ENCODE measurements at places on chromosomes 6 and 20.

- no peak for DNase-seq
Observed at GRCh38 chr6:106666282-106667021, 37.1 kb downstream of the QRSL1 start.

- DNase-seq, result peak; percentile 69
Observed at GRCh38 chr20:62500237-62500864, 24.6 kb upstream of the GATA5 start.

GRCh38 chr6:135180542-135181332, at the start of gene MYB:
TSS of gene MYB (plus strand) at chr6:135181308. CDS start at chr6:135181514, 206 bp downstream.
- peak; percentile 44 for DNase-seq

- DNase-seq, result no peak
Observed at GRCh38 chr6:15924893-15925292, 204.0 kb upstream of the MYLIP start.

- DNase-seq, result no peak
Observed at GRCh38 chr6:70327036-70327435, 24.2 kb upstream of the COL9A1 start.

GRCh38 chr6:106186172-106186571, 100.0 kb downstream of the PRDM1 start:
- DNase-seq, result no peak

- no peak for DNase-seq
Observed at GRCh38 chr6:132659082-132659481, at the start of gene TAAR1. TSS of gene TAAR1 (minus strand) at chr6:132659182. CDS start at chr6:132646003, 13,179 bp downstream.

DNA sequence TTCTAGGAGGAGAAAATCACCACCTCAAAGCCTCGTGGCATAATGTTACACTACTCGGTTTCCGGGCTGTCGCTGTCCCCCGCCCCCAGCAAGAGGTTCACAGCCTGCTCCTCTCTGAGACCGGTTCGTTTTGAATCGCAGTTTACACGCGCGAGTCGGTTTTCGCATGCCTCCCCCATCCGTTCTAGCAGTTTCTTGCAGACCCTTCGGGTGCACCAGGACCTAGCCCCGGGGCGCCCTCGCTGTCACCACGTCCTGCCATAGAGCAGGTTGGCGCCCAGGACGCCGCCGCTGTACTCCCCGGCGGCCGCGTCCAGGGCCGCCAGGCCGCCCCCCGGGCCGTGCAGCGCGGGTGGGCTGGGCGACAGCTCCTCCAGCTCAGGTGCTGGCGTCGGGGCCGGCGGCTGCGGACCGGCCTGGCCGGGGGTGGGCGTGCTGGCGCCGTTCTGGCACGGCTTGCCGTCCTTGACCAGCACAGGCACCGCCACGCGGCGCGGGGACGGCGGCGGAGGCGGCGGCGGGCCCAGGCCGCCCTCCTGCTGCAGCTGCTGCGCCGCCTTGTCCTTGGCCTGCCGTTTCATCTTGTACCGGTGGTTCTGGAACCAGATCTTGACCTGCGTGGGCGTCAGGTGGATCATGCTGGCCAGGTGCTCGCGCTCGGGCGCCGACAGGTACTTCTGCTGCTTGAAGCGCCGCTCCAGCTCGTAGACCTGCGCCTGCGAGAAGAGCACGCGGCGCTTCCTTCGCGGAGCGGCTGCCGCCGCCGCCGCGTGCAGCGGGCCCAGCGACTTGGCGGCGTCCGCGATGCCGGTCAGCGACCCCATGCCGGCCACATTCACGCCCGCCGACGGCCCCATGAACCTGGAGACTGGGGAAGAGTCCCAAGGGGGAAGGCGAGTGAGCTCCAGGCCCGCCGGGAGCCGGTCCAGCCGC, 1.4 kb downstream of the NKX2-4 start:
- DNase-seq, result no peak

GRCh38 chr6:17871836-17872235, 115.6 kb downstream of the KIF13A start:
- DNase-seq, result no peak

- no peak for DNase-seq
Observed at GRCh38 chr6:136209496-136209895, 40.6 kb downstream of the MTFR2 start.

- no peak for DNase-seq
Observed at GRCh38 chr20:44615169-44615791, 32.9 kb downstream of the PKIG start.

Data from stimulated activated CD8-positive, alpha-beta memory T cell treated with anti-CD3 and anti-CD28 coated beads, Interleukin-4, amount 100 ng/mL, for 1 hour (primary cell).